ENCODE measurements at places on chromosomes 4 and X.

DNA sequence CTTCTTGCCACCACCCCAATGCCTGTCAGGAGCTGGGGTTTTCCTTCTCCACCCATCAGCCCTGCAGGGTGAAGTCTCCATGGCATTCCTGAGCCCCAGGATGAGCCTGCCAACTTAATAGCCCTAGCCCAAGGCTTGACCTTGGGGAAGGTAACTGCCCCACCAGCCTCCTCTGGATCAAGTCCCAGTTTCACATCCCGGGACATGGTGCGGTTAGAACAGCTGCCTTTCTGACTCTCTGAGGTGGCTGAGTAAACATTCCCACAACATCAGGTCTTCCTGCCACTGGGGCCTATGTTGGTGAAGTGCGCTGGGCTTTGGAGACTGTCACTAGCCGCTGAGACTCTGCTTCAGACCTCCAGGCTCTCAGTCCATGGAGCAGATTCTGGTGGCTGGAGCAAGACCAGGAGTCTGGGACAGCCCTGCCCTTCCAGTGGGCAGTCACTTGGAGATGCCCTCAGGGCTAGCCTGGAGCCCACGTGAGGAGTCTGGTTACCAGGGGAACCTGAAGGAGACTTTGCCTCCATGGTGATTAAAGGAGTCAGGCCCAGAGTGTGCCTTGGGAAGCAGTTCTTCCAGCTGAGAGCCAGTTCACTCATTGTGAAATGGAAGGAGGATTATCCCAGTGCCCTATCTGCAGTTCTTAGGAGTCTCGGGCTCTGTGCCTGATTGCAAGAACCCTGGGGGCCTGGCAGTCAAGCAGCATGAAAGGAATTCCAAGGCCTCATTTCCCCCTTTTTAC, 56.8 kb downstream of the SMIM20 start:
- no peak for DNase-seq

- DNase-seq, result no peak
Measured at GRCh38 chr4:1082215-1083182, 30.9 kb downstream of the RNF212 start.

DNA sequence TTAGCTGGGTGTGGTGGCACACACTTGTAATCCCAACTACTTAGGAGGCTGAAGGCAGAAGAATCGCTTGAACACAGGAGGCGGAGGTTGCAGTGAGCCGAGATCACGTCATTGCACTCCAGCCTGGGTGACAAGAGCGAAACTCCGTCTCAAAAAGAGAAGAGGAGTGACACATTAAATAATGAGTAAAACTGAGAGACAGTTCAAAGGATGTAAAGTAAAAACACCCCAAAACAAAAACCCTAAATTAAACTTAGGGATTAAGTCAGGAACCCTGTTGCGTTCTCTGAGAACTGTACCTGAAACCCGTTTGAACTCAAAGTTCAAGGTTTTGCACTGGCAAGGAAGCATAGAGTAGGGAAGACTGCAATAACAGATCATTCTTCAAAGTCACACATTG, 141.7 kb downstream of the BRWD3 start:
- DNase-seq, result no peak

GRCh38 chr4:7279902-7280301, 87.6 kb downstream of the SORCS2 start:
- DNase-seq, result no peak

GRCh38 chr4:8641931-8642650, 49.5 kb downstream of the CPZ start:
- DNase-seq, result peak; percentile 46

DNA sequence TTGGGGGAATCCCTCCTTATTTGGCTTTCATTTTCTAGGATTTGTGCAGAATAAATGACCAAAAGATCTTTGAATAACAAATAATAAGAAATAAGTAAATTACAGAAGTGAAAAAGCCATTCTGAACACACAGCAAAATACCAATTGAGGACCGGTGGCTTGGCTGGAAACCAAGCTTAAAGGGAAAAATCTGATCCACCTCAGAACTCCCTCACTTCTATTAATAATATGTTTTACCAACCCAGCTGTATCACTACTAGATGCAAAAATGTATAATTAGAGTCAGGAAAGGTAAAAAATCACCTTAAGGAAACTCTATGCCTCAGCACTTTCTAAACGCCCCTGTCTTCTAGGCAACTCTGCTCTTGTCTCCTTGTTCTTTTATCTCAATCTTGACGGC, 77.3 kb downstream of the TSPAN5 start:
- DNase-seq, result no peak

DNA sequence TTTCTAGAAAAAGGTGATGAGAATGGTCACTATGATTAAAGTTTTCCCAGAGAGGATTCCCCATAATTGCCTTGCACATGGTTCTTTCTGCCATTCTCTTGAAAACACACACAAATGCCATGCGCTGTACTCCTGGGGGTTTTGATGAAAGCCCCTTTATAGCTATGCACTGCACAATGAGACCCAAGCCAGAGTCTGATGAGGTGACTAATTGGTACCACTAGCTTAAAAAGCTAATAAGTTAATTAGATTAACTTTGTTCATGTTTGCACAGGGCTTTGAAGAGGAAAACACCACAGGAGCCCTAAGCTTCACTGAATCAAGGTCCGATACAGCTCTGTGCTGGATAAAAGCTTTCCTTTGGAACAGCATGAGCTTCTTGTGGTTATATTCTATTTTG, 132.2 kb downstream of the NKX6-1 start:
- no peak for DNase-seq

GRCh38 chrX:47366041-47366722, 4.2 kb upstream of the ZNF157 start:
- DNase-seq, result peak; percentile 87

DNA sequence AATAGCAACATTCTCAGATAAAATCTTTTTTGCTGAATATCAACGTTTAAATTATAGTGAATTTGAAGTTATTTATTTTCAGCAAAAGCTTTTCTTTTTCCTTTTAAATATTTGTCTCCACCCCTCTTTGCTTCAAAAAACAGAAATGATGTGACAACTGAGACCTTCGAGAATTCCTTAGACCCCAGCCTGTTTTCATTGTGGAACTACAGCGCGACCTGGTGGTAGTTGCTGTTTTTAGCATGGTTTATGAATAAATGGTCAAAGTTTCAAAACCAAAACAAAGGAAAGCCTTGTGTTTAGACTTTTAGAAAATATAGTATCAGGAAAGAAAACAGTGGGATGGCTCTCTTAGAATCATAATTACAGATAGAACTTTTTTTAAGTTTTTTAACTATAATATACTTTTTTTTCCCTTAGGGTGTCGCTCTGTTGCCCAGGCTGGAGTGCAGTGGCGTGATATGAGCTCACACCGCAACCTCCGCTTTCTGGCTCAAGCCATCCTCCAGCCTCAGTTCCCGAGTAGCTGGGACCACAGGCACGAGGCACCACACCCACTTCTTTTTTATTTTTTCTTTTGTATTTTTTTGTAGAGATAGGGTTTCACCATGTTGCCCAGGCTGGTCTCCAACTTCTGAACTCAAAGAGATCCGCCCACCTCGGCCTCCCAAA, 26.8 kb upstream of the TMEM184C start:
- peak; percentile 69 for DNase-seq

- no peak for DNase-seq
Measured at GRCh38 chr4:20137176-20137575, 114.5 kb upstream of the SLIT2 start.

GRCh38 chr4:175054980-175055379, 136.8 kb downstream of the ADAM29 start:
- DNase-seq, result no peak

DNA sequence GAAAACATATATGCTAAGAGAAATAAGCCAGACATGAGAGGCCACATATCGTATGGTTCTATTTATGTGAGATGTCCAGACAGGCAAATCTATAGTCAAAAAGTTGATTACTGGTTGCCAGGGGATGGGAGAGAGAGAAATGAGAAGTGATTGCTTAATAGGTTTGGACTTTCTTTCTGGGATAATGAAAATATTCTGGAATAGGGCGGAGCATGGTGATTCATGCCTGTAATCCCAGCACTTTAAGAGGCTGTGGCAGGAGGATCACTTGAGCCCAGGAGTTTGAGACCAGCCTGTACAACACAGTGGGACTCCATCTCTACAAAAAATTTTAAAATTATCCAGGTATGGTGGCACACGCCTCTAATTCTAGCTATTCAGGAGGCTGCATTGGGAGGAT, 22.4 kb downstream of the RBM47 start:
- no peak for DNase-seq

GRCh38 chrX:68665502-68665901, 18.0 kb downstream of the STARD8 start:
- no peak for DNase-seq

DNA sequence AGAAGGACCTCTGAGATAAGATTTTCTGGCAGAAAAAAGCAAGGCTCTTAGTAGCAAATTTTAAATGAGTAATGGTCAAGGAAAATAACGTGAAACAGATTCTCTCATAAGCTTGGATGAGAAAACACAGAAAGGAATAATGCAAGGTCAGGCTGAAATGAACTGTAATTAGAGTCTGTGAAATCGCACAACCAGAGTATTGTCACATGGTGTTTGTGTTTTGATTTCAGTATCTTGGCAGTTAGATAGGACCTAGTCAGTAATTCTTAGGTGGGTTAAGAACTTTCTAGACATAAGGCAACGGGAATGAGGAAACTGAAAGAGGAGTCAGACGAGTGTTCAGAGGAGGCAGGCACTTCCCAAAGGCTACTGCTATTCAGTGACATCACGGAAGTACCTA, 34.6 kb downstream of the LIMCH1 start:
- DNase-seq, result no peak

DNA sequence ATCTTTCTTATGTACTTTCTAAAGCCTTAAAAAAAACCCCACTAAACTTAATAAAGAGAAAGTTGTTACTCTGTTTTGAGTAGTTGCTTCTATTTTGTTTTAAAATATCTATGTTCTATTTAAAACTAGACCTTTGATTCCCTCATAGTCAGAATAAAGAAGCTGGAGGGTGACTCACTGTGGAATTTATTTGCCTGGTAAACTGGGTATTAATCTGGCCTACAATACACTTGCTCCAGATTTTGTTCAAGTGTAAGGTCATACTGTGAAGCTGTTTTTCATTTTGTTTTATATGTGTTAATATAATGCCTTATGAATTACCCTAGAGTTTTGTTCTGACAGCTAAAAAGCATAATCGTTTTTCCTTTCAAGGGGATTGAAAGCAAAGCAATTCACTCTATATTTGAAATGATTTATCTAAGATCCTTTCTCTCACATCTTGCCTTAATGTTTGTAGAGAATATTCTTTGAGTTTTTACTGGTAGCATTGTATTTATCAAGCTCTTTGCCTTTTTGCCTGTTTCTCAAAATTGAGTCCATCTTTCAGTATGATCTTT, 277.4 kb upstream of the PITX2 start:
- no peak for DNase-seq

- DNase-seq, result no peak
Measured at GRCh38 chr4:118825799-118826198, 10.1 kb downstream of the SEC24D start.

DNA sequence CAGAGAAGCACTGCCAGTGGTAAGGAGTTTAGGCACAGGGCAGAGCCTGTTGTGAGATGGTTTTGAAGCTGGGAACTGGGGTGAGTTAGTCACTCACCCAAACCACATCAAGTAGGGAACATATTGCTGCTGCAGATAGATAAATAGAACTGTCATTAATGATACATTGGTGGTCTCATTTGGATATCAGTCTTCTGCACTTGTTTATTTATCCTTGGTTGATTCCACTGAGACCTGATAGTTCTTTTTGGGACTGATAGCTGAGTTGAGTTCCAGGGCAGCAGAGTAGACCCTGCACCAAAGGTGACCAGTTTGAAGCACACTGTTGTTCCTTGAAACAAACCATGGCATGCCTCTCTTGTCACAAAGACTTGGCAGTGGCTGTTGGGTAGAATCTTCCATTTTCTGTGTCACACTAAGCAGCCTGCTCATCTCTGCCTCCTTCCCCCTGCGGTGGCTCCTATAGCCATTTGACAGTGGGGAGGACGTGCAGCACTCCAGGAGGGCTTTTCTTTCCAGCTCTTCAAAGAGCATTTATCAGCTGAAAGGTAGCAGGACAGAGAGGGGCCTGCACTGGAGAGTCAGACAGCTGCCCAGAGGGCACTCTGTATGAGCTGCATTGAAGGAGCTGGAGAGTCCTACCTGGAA, 59.7 kb upstream of the TMEM164 start:
- no peak for DNase-seq

DNA sequence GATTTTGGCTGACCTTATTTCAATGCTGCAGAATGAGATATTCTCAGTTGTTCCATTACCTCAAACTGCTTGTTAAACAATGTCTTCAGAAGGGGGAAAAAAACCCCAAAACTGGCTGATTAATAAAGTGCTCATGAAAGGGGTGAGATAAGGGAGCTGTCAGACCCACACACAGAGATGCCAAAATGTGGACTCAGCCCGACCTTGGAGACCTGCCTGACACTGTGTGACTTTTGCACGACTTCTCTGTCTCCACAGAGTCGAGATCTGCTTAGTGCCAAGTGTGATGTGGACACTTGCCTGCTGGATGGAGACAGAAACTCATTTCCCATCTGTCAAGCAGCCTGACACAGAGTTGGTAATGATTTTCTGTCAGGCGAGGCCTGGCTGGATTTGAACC, 31.5 kb downstream of the REELD1 start:
- DNase-seq, result no peak

GRCh38 chr4:14856062-14856933, 146.0 kb upstream of the CPEB2 start:
- DNase-seq, result peak; percentile 79

DNA sequence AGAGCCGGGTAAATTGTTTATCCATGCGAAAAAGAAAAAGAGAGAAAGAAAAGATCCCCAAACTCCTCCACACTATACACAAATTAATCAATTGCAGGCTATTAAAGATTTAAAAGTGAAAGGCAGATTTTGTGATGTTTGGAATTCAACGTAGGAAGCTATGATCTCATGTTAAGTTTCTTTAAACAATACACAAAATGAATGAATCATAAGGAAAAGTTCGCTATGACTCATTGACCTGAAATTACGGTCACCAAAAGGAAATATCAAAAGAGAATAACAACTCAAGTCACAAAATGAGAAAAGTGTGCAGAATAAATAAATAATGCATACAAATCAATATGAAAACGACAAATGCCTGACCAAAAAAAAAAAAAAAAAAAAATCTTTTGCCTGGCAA, 28.6 kb downstream of the CLNK start:
- DNase-seq, result no peak

DNA sequence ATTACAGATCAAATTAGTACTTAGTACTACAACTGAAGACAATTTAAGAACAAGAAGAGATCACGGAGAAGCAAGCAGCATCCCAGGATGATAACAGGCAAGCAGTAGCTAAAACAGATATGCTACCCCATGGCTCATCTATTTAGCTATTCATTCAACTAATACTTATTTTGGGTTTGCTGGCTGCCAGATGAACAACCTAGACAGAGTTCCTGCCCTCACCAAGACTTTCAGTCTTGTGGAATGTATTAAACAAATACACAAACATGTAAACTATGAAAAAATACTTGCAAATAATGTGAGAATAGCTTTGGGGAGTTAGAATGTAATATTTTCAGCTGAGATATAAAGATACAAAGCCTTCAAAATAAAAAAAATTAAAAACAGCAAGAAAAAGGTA, 2.4 kb upstream of the CORIN start:
- no peak for DNase-seq

DNA sequence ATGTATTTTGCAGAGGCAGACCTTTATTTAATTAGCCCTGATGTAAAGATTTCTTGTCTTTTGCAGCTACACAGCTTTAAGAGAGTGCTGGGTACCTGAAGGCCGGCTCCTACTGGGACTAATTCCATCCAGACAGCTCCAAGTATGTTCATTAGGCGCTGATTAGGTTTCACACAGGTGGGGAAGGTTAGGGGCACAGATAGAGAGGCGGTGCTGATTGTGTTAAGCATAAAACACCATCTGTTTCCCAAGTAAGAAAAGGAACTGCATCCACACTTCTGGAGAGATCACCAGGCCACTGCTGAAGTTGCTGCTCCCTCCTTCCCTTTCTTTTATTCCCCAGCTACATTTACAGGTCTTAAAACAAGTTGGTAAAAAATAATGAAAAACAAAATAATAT, 349.5 kb downstream of the ZIC3 start:
- no peak for DNase-seq

Measured in activated effector memory CD4-positive, alpha-beta T cell treated with anti-CD3 and anti-CD28 coated beads, Interleukin-2, amount 50 U/mL, for 16 hours (primary cell).